NCI-H1694 treated with DMSO at 0.1 percent for 48 hours (cell line): ENCODE measurements at places on chromosomes 7 and 10.

DNA sequence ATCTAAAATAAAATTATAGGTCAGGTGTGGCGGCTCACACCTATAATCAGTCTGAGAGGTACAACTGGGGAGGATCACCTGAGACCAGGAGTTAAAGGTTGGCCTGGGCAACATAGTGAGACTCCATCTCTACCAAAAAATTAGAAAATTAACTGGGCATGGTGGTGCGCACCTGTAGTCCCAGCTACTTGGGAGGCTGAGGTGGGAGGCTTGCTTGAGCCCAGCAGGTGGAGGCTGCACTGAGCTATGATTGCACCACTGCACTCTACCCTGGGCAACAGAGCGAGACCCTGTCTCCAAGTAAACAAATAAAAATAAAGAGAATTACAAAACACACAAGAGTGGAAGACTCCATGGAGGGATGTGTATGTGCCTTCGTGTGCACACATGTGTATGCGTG is 171.5 kb downstream of the PARD3 start:
- no peak for DNase-seq

GRCh38 chr7:106126170-106126938 is 14.2 kb upstream of the SYPL1 start:
- DNase-seq, result no peak

DNA sequence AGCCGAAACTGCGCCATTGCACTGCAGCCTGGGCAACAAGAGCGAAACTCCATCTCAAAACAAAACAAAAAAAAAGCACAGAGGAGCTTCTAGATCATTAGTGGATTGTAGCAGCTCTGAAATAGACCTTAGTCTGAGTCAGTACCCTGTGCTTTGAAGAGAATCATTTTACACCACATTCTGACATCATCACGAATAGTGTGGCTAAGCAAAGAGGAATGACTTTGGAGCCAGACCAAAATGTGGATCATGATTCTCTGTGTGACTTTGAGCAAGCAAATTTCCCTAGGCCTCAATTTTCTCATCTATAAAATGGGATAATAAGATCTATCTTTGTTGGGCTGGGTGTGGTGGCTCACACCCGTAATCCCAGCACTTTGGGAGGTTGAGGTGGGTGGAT is 618.9 kb downstream of the CALN1 start:
- no peak for DNase-seq

- no peak for DNase-seq
Measured at GRCh38 chr7:45920502-45921380, at the start of gene IGFBP3. Gene IGFBP3 (minus strand): TSS chr7:45921272. CDS start chr7:45921140, 132 bp downstream.
